ENCODE measurements at places on chromosomes 12 and 14. TPM values are rescaled to one million over a fixed set of nuclear protein-coding genes. Genes with fewer than 3 reads are reported as not detected.

The OR4N2 gene
- not detected for total RNA-seq

The KRT83 gene
- not detected for total RNA-seq

The PTGR2 gene
- total RNA-seq: 7.5 TPM

GRCh38 chr14:105409364-105409763 lies 10.3 kb upstream of the MTA1 start:
- DNase-seq: no peak

The CYP27B1 gene
- total RNA-seq: 0.86 TPM

DNA sequence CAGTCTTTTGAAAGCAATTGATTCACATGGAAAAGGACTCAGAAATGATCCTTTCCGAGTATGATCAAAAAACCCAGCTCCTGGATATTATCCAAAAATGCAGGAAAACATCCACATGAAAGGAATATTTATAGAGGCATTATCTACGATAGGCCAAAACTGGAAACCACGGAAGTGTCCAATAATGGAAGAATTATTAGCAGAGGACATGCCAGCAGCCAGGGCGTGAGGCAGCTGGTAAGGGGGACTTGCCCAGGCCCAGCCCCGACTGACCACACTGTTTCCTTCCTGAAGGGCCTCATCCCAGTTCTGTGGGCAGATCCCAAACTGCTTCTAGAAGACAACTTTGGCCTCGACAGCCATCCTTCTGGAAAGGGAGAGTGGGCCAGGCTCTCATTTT lies 20.5 kb downstream of the ACTN1 start:
- no peak for DNase-seq

GRCh38 chr12:29415111-29415510 lies 34.1 kb upstream of the ERGIC2 start:
- peak; percentile 5 for DNase-seq

DNA sequence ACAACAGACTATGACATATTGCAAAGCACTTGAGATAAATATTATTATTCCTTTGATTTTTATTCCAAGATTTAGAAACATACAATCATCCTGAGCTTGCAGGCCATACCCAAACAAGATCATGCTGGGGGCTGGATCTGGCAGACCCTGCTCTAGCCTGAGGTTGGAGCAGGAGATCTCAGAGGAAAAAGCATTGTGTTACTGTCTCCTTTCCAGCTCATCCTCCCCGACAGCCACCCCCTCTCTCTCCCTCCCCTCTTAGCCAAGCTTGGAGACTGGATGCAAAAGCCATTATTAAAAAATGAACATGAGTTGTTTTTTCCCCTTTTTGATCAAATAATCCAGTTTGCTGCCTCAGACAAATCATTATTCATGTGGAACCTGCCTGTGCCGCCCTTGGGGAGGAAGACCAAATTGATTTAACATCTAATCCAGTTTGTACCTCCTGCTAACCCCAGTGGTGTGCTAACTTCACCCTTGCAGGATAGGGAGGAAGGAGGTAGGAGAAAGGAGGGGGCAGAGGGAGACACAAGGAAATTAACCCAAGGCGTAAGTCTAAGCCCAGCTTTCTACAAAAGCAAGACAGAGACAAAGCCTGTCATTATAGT lies 565.8 kb upstream of the TBX3 start:
- no peak for DNase-seq

The SRSF9 gene
- 129 TPM for total RNA-seq

- peak; percentile 91 for DNase-seq
These were observed 391.2 kb downstream of the RAD51B start for GRCh38 chr14:68210729-68211299.

The JDP2 gene
- total RNA-seq: 163 TPM

Data from GM23248 (cell line).